B cell (primary cell): ENCODE measurements at places on chromosomes 11 and 22.

DNA sequence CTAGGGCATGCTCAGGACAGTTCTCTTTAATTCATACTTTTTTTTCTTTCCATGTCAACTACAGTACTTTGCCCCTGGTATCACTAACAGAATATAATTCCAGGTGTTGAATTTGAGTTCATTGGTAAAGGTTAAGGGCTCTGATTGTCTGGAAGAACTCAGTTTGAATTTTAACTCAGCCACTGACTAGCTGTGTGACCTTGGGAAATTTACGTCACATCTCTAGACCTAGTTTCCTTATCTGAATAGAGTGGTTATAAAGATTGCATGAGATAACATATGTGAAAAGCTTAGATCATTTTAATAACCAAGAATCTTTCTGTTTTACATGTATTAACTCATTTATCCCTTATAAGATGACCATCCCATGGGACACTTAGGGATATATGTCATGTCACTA lies 15.8 kb upstream of the ZC3H12C start:
- DNase-seq, result no peak

DNA sequence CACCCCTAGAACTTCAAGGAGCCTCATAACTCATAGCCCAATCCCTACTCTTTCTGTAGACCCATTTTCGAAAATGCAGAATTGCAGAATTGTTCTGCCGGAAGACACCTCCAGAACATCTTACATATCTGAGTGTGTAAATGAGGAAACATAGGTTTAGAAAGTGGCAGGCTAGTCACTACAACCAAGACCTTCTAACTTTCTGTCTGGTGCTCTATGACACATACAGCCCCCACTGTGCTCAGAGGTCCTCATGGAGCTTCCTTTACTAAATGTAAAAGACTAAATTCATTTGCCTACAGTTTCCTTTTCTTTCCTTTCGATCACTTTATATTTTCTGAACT lies 132.1 kb upstream of the DDI1 start:
- DNase-seq, result no peak

DNA sequence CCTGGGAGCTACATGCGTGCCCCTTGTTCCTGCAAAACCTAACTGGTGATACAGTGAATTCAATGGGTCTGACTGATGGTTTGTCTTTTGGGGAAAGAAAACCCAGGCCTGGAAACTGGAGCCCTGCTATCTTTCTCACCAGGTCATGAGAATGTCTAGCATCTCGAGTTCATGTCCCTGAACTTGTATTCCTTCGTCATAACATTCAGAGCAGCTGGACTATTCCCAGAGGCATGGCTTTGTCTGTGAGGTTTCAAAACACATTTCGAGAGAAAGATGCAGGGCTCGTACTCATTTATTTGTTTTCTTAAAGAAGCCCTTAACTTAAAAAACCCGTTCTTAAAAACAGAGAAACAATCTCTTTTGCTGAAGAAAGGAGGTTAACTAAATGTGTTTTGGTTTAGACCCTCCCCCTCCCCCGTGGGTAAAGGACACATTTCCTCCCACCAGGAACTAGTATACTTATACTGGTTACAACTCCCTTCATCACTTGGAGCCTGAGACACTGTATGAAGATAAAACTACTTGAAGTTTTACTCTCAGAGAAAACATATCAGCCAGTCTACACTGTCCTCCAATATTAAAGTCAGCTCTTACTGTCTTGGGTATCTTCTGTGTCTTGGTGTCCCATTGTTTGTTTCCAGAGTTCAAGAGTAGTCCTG lies 43.2 kb downstream of the ME3 start:
- no peak for DNase-seq

DNA sequence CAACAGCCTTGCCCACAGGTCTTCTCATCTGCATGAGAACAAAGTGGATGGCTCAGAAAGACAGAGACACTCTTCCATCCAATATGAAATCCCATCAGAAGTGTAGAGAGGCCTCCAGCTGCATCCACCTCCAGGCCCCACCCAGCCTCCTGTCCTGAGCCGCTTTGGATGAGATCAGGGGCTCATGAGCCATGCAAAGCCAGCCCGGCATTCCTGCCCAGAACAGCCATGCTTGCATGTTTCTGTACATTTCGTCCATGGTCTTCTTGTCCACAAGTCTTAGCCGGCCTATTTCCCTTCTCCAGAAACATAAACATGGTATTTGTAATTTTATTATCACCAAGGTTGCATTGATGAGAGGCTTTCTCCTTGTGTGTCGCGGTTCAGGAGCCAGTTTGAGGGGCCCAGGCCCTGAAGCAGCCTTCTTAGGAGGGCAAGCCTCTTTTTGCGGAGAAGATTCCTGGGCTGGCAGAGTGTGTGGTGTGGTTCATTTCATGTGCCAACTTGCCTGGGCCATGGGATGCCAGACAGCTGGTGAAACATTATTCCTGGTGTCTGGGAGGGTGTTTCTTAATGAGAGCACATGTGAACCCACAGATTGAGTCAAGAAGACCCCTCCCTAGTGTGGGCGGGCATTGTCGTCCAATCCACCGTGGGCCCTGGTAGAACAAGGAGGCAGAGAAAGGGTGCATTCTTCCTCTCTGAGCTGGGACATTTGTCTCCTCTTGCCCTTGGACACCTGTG lies 928.9 kb downstream of the TBC1D22A start:
- DNase-seq, result no peak

- DNase-seq, result no peak
These were observed 4.6 kb upstream of the ZBED5 start for GRCh38 chr11:10862446-10862845.
